ENCODE measurements at places on chromosomes 6 and 20. TPM values are rescaled to one million over a fixed set of nuclear protein-coding genes. Genes with fewer than 3 reads are reported as not detected.

Gene SOBP
- 1.1 TPM for total RNA-seq

Gene SLA2
- 0.01 TPM for total RNA-seq

Gene TAP2
- 15.5 TPM for total RNA-seq

Gene SLC22A7
- not detected for total RNA-seq

Gene EIF6
- total RNA-seq = 392 TPM

Gene SLC4A11
- total RNA-seq = 4.0 TPM

Gene TRAPPC3L
- not detected for total RNA-seq

Gene RNF8
- total RNA-seq = 22.9 TPM

Gene WFDC13
- total RNA-seq = not detected

Gene ELOVL4
- total RNA-seq = 1.5 TPM

Gene LPIN3
- 8.7 TPM for total RNA-seq

Gene MLN
- total RNA-seq = not detected

Gene COL9A3
- 0.58 TPM for total RNA-seq

Gene TMEM217
- 0.99 TPM for total RNA-seq

Gene LY6G6D
- not detected for total RNA-seq

Gene NFYA
- 14.9 TPM for total RNA-seq

Gene HLA-DMB
- 1.5 TPM for total RNA-seq

Gene LY6G6C
- total RNA-seq = not detected

Gene SCRT2
- not detected for total RNA-seq

Gene CNR1
- 0.33 TPM for total RNA-seq

Gene FNDC1
- total RNA-seq = 0.07 TPM

Gene MYB
- 0.57 TPM for total RNA-seq

Gene WFDC10B
- not detected for total RNA-seq

Gene MYL9
- 19.1 TPM for total RNA-seq

Gene SLC44A4
- 0.14 TPM for total RNA-seq

Gene FAM50B
- 5.5 TPM for total RNA-seq
